Stimulated activated CD8-positive, alpha-beta memory T cell treated with anti-CD3 and anti-CD28 coated beads, Interleukin-4, amount 100 ng/mL, for 1 hour (primary cell): ENCODE measurements at places on chromosomes 16 and 17.

GRCh38 chr17:56679115-56679776, 85.7 kb downstream of the NOG start:
- DNase-seq, result no peak

DNA sequence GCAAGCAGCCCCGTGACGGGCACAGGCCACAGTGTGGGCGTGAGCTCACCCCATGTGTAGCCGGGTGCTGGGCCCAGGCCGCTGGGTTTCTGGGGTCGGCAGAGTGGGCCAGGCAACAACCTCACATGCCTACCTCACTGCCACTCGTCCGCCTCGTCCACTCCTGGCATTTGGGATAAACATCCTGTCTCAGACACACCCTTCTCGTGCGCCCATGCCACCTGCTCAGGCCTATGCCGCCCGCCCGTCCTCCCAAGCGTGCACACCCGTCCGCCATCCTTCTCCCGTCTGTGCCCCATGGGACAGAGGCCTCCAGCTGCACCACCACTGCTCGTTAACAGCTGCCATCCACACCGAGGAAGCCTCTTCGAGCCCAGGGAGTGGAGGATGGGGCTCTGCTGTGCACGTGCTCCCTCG, 64.3 kb downstream of the KLHDC4 start:
- DNase-seq, result no peak

DNA sequence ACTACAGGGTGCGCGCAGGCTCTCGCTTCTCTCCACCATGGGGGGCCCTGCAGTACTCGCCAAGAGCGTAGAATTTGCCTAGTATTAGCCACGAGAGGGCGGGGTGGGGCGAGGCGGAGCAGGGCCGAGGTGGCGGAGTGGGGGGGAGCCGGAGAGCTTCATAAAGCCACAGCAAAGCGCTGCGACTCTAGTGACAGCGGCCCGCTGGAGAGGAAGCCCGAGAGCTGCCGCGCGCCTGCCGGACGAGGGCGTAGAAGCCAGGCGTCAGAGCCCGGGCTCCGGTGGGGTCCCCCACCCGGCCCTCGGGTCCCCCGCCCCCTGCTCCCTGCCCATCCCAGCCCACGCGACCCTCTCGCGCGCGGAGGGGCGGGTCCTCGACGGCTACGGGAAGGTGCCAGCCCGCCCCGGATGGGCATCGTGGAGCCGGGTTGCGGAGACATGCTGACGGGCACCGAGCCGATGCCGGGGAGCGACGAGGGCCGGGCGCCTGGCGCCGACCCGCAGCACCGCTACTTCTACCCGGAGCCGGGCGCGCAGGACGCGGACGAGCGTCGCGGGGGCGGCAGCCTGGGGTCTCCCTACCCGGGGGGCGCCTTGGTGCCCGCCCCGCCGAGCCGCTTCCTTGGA, at the start of gene TBX21:
Gene TBX21, plus strand, starts transcription at position 190 of the 627 bp plus-strand sequence. Its CDS starts 219 bp downstream, at position 409.
- peak; percentile 85 for DNase-seq

- DNase-seq, result peak; percentile 75
These were observed 4.2 kb downstream of the ARMC7 start for GRCh38 chr17:75113798-75114551.

DNA sequence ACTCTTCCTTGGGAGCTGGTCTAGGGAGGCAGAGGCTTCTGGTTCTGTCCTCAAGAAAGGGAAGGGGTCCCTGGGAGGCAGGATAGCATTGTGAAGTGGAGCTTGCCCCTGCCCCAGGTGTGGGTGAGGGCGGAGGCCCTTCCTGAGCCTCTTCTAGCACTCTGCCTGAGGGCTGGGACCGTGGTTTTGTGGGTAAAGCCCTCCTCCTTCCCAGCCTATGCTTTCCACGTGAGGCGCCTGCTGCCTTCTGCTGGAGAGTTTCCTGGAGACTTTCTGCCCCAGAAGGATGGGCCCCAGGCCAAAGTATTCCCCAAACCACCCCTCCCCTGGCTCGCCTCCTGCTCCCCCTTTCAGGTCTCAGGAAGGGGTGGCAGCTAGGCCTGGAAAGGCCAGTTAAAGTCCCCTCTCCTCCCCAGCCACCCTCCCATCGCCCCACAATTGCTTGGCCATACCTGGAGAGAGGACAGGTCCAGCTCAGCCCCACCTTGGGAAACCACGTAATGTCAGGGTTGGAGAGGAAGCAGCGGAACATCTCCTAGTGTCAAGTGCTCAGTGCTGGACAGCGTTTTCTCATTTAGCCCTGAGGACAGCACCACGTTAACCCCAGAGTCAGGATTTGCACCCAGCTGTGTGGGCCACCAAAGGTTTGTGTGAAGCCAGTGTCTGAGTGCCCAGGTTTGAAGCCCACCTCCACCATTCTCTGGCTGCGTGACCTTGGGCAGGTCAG, 5.6 kb downstream of the SBK1 start:
- DNase-seq, result no peak

DNA sequence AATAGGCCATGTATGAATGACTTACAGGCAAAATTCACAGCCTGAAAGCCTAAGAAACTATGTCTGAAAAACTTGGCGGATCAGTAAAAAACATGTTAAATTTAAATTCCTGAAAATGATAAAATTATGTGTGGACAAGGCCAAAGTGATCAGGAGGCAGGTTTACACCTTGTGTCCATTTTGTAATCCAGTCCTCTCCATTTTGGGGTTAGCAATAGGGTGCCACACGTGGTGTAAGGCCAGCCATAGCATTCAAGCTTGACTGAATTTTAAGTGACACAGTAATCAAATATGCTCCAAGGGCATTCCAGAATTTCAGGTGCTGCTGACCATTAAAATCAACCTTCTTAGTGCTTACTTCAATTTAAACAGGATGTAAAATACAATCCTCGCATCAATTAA, 2.7 kb downstream of the RNF43 start:
- no peak for DNase-seq

DNA sequence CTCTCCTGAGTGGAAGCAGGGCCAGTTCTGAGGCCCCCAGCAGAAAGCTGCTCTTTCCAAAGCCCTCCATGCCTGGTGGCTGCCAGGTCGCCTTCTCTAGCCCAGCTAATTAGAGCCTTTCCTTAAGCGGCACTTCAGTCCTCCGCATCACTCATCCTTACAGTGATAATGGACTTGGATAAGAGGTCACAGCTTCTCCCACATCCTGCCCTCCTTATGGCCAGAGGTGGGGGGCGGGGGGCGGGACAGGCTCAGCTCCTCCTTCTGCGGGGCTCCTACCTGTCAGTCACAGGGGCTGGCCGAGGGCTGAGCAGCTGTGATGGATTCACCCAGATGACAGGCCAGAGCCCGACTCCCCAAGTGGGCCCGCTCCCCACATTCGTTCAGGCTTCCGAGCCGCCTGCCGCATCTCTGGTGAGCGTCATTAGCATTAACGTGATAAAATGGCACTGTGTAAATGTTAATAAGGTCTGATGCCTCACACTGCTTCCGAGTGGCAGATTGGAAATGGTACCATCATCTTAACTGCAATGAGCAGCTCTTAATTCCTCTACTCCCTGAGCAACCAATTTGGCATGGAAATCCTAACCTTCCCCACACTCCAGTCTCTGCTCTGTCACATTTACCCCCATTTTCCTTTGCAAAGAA, 41.3 kb downstream of the GRIN2C start:
- no peak for DNase-seq

DNA sequence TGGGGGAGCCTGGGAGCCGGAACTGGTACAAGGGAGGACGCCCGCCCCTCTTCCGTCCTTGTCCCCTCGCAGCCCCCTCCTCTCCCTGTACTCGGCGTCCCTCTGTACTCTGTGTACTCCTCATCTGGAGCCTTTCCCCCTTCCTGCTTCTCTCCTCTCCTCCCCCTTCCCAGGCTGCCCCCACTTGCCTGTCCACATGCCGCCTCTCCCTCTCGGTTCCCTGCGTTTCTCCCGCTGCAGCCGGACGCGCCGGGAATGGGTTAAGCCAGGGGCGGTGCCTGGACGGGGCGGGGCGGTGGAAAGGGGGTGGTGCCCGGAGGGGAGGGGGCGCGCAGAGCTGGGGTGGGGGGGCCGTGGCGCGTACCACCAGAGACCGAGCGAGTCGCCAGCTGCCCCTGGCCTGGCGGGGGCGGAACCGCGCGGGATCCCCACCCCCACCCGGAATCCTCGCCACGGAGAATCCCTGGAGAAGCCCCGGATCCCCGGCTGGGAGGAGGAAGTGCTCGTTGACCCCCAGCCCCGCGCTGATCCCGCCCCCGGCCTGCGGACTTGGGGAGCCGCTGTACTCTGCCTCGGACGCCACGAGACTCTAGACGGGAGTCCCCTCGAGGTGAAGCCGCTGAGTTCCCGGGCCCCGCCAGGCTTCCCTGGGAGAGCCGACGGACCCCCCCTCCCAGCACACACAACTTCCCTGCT, 22.6 kb downstream of the GJD3 start:
- DNase-seq, result no peak

GRCh38 chr17:81179220-81179619, 13.2 kb upstream of the AATK start:
- no peak for DNase-seq

GRCh38 chr16:24980077-24980793, 34.9 kb downstream of the ARHGAP17 start:
- DNase-seq, result no peak

GRCh38 chr17:4310354-4311060, 46.7 kb upstream of the ANKFY1 start:
- no peak for DNase-seq

DNA sequence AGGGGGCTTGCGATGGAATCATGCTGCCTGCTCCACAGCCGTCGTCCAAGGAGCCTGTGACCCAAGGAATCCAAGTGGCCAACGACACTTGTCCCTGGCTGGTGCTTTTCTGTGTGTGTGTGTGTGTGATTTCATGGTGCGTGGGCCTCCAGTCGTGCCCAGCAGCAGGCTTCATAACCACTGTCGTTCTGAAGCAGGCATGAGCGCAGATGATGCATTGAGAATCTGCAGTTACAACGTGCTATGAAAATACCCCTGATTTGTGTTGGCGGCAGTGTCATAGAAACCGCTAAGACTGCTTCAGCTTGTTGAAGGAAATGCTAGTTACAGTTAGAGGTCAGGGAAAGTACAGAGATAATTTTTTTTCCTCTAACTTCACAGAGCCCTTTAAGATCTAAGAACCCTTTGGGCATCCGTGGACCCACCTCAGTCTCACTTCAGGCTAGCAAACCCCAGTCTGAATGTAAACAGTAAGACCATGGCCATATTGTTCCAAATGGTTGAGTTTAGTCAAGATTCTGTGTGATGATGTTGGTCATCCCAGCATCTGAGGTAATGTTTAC, 15.6 kb downstream of the C16orf90 start:
- DNase-seq, result no peak

- no peak for DNase-seq
These were observed 32.2 kb downstream of the TEKT3 start for GRCh38 chr17:15309236-15309635.

GRCh38 chr16:895371-895770, 75.4 kb downstream of the LMF1 start:
- DNase-seq, result no peak

DNA sequence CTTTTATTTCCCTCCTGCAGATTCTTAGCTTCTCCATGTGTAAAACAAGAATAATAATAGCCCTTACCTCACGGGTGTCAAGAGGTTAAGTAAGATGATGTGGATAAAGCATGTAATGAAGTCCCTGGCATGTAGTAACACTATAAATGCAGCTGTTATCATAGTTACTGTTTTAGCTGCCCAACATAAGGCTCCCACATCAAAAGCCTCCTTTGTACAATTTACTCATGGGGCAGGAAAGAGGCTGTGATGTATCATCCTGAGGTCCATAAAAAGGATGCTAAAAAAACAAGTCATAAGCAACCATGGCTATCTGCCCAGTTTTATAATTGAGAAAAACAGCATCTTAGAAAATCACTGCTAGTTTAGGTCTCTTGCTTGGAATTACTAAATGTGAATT, 339.7 kb downstream of the CA10 start:
- DNase-seq, result no peak

DNA sequence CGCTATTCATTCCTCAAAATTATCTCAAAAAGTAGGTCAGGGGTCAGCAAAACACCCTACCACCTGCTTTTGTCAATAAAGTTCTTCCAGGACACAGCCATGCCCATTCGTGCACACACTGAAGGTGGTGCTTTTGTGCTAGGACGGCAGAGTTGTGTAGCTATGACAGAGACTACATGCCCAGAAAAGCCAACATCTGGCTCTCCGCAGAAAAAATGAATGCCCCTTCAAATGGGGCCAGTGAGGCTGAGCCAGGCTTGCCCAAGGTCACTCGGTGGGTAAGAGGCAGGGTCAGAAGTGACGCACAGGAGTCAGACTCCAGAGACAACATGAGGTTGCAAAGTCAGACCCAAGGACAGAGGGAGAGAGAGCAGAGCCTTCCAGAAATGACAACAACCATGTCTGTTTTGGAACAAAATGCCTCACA, 200.1 kb downstream of the XYLT1 start:
- no peak for DNase-seq

DNA sequence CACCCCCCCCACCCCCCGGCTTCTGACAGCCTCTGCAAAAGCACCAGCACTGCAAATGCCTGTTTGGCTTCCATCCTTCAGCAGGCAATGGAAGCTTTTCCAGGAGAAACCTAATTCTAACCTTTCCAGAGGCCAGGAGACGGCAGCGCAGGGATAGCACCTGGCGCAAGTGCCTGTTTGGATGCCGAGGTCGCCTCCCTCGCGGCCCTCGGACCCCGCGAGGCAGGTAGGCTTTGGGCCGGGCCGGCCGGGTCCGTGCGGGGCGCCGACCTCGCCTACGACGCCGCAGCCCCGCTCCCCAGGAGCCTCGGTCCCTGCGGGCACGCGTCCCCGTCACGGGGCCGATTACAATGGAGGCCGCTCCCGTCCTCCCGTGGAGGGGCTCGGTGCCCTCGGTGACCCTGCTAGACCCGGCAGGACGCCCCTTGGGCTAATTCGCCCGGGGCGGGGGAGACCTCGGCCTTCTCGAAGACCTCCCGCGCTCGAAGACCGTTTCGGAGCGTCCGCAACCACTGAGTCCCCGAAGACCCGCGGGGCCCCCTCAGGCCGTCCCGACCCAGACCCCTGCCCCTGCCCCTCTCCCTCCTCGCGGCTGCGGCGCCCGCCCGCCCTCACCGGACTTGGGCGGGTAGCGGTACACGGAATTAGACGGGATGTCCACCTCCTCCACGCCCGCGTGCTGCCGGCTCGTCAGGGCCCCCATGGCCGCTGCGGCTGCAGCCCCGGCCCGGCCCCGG, 587 bp downstream of the RNF157 start:
- no peak for DNase-seq

GRCh38 chr16:57815987-57816745, 13.9 kb upstream of the KIFC3 start:
- peak; percentile 14 for DNase-seq

- no peak for DNase-seq
These were observed 152.9 kb upstream of the ANKFN1 start for GRCh38 chr17:56000411-56000810.

DNA sequence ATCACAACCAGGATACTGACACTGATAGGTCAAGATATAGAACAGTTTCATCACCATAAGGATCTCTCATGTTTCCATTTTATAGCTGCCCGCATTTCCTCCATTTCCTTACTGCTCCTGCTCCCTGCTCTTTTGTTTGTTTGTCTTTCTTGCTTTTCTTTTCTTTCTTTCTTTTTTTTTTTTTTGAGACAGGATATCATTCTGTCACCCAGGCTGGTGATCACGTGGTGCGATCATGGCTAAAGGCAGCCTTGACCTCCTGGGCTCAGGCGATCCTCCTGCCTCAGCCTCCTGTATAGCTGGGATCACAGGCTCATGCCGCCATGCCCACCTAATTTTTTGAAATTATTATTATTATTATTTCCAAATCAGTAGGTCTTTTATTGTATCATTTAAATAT, 31.7 kb downstream of the PRAC1 start:
- no peak for DNase-seq
